ENCODE measurements at places on chromosomes 7 and 10. TPM values are rescaled to one million over a fixed set of nuclear protein-coding genes. Genes with fewer than 3 reads are reported as not detected.

DNA sequence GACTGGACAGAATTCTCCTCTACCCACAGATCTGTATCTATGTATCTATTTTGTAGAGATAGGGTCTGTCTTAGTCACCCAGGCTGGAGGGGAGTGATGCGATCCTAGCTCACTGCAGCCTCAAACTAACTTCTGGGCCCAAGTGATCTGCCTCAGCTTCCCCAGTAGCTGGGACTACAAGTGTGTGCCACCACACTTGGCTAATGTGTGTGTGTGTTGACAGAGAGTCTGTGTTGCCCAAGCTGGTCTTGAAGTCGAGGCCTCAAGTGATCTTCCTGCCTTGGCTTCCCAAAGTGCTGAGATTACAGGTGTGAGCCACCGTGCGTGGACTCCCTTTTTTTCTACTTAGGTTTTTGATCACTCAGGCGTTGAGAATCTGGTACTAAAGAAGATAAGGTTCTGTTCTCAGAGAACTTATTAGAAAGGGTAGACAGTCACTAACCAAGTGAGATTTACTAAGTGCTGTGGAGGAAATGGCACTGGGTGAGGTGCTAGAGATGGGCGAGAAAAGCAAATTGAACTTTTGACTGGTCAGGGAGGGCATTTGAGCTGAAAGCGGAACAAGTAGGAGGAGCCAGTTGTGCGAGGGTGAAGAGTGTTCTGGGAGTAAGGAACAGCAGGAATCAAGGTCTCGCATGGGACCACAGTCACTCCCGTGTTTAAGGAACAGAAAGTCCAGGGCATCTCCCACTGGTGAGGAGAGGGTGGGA, 18.0 kb downstream of the NDUFB2 start:
- H3K36me3 ChIP-seq = no peaks in the 10 kb centered on the region
- H3K4me3 ChIP-seq = no peak overlapping the region
- H3K4me1 ChIP-seq = no peaks in the 10 kb centered on the region
- H3K27me3 ChIP-seq = no peaks in the 10 kb centered on the region
- no peak overlapping the region for H3K27ac ChIP-seq
- no peak for DNase-seq

DNA sequence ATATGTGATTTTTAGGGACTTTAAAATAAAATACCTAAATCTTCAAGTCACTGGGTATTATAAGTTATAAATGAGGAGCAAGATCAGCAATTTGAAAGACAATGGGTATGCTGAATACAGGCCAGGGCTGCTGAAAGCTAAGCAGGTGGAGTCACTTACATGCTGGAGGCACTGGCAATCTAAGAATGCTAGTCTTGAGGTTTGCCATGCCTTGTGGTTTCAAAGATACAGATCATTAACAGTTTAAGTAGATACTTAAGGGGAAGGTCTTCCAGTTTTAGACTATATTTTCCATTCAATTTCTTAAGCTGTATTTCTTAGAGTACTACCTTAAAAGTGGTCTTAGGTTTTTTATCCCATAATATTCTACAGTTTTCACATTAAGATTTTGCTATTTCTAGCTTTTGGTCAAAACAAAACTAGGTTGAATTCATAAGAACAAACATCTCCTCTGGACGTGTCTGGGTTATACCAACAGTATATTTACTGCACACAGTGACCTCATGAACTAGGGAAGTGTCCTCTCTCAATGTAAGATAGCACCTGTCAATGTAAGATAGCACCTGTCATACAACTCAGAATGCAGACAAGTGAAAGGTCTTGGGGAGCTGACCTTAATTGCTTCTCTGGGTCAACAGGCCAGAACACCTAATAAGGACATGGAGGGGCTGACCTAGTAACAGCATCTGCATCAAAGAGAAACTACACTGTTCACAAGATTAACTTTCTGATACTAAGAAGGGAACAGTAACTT, 2.0 kb downstream of the SRI start:
- H3K36me3 ChIP-seq = no peaks in the 10 kb centered on the region
- no peak for DNase-seq
- peaks cover 20% of the 10 kb centered on the region for H3K4me1 ChIP-seq
- H3K27ac ChIP-seq = no peak overlapping the region

PDE1C gene
- 1.8 TPM for total RNA-seq

TRIM50 gene
- 22.3 TPM for total RNA-seq

DNA sequence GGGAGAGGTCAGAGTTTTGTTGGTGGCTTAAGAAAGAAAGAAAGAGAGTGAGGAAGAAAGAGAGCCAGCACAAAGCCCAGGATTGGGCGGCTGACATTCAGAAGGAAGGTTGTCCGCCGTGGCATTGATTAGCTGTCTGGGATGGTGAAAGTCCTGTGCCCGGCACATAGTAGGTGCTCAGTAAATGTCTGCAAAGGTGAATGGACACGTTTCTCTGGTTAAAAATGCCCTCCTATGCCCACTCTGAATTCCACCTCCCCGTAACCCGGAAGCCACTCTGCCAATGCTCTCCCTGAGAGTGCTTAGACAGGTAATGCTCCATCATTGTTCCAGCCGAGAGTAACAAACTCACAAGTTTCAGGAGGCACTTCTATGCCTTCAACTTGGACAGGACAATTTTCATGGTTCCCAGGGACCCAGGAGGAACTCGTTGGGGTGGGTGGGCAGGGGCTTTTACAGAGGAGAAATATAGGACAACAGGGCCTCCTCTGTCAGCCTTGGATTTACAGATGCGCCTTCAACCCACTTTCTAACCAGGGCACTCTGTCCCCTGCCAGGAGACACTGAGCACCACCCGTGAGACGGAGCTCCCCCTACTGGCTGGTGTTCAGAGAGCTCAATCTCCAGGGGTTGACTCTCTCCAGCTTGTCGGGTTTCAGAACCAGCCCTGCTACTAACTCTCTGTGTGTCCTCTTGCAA, 411.5 kb upstream of the ZMIZ1 start:
- peak; percentile 84 for DNase-seq
- H3K4me1 ChIP-seq = no peaks in the 10 kb centered on the region
- no peaks in the 10 kb centered on the region for H3K36me3 ChIP-seq
- no peak overlapping the region for H3K27ac ChIP-seq

TMEM236 gene
- total RNA-seq = 0.52 TPM

PTPN20 gene
- total RNA-seq = 0.99 TPM

- H3K27ac ChIP-seq = no peak overlapping the region
- H3K27me3 ChIP-seq = no peaks in the 10 kb centered on the region
- H3K4me1 ChIP-seq = peaks cover 42% of the 10 kb centered on the region
- no peak overlapping the region for H3K4me3 ChIP-seq
- no peaks in the 10 kb centered on the region for H3K36me3 ChIP-seq
- DNase-seq = no peak
Measured at GRCh38 chr10:75730847-75731246, 299.4 kb downstream of the LRMDA start.

DNA sequence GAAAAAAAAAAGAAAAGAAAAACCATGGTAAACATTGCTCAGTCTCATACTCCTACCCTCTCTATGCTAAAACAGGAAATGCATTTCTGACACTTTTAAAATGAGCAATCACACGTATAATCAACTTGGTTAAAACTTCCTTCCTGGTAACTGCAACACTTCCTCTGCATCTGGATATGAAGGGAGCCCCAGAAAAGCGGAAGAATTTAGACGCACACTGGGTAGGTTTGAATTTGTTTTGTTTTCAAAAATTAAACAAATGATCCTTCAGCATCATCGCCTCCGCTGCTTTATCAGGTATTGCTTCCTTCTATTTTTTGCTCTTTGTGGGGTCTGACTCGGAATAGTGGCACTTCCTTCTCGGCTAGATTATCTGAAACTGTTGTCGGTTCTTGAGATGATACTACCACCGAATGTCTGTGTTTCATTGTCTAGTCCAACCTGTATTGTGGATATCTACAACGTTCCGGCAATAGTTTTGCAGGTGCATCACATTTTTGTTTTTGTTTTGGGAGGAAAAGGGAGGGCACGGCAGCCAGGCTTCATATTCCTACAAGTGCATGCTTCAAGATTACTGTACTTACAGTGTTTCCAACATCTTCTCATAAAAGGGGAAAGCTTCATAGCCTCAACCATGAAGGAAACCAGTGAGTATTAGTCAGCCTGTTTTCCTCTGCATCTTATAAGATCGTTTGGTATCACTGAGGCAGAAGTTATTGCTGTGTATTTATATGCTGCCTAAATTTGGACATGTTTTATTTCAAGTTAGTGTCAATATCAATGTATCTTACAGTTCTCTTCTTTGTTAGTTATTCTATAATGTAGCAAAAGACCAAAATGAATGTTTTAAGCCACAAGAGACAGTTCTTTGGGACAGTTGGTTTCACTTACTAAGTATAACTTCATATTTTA, at the start of gene PIK3CG:
TSS of gene PIK3CG (plus strand) at position 153 of the 912 bp plus-strand sequence. CDS start 2,280 bp downstream, outside the sequence.
- H3K4me3 ChIP-seq = no peak within 1 kb of the TSS
- no peaks in the 10 kb centered on the region for H3K4me1 ChIP-seq
- H3K27me3 ChIP-seq = no peaks in the 10 kb centered on the region
- no peaks in the 10 kb centered on the region for H3K36me3 ChIP-seq
- H3K27ac ChIP-seq = peak within 1 kb of the TSS; percentile 54

CDH23 gene
- total RNA-seq = 58.7 TPM

NOS3 gene
- 4.9 TPM for total RNA-seq

UCN3 gene
- 1.0 TPM for total RNA-seq

- no peak overlapping the region for H3K4me3 ChIP-seq
- H3K36me3 ChIP-seq = no peaks in the 10 kb centered on the region
- H3K27ac ChIP-seq = no peak overlapping the region
- peaks cover 23% of the 10 kb centered on the region for H3K4me1 ChIP-seq
- no peak for DNase-seq
- no peaks in the 10 kb centered on the region for H3K27me3 ChIP-seq
Measured at GRCh38 chr10:60448246-60448645, 58.6 kb upstream of the ANK3 start.

FAM237B gene
- total RNA-seq = not detected

DNA sequence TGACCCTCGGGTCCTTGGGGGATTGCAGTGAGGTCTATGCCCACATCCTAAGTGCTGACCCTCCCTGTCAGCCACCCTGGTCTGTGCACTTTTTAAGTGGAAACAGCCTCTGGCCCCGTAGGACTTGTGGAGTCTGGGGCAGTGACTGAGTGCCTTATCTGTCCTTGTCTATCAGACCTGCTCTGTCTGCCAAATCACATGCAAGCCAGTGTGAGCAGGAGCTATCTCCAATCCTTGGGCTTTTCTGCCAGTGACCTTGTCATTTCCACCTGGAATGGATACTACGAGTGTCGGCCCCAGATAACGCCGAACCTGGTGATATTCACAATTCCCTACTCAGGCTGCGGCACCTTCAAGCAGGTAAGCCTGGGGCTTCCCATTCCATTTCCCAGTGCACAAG, 62.7 kb downstream of the C10orf120 start:
- H3K27me3 ChIP-seq = no peaks in the 10 kb centered on the region
- H3K36me3 ChIP-seq = no peaks in the 10 kb centered on the region
- H3K27ac ChIP-seq = peak overlapping the region; percentile 48

DNA sequence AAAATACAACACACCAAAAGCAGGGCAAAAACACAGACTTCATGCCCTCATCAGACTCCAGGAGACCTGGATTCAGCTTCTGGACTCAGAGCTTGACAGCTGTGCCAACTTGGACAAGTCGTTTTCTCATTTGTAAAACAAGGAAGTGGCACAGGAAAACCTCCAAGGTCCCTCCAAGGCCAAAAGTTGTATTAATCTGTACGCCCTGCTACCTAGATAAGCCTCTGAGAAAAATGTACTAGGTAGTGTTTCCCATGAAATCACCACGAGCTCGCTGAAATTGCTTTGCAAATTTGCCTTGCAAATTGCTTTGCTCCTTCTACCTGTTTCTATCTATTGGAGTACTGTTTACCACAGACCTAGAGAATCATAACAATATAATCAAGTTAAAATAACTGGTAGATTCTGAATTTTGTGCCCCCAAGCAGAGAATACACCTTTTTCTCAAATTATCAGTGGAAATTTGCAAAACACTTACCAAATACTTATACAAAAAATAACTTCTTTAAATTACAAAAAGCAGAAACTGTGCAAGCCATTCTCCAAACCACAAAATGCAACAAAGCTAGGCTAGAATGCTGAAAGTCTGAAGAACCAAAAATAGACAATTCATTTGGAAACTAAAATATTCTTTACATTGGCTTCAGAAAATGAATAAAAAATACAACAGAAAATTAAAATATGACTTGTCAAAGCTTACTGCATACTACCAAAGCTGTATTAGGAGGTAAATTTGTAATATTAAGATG, 158.1 kb upstream of the CHST15 start:
- DNase-seq = peak; percentile 35
- no peaks in the 10 kb centered on the region for H3K36me3 ChIP-seq
- no peak overlapping the region for H3K4me3 ChIP-seq
- H3K27me3 ChIP-seq = no peaks in the 10 kb centered on the region

DNA sequence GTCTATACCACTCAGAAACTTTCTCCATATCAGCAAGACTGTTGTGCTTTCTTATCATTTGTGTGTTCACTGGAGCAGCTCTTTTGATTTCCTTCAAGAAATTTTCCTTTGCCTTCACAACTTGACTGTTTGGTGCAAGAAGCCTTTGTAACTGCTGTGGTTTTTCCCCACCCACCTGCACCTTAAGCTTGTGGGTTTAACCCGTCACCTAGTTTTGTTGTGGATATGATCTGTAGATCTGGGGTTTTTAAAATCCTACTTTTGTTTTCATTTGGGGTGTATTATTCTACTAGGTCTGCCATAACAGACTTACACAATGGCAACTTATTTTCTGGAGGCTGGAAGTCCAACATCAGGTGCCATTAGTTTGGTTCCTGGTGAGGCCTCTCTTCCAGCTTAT, 30.5 kb upstream of the CHST3 start:
- no peaks in the 10 kb centered on the region for H3K4me1 ChIP-seq
- no peak overlapping the region for H3K27ac ChIP-seq
- DNase-seq = no peak

DNA sequence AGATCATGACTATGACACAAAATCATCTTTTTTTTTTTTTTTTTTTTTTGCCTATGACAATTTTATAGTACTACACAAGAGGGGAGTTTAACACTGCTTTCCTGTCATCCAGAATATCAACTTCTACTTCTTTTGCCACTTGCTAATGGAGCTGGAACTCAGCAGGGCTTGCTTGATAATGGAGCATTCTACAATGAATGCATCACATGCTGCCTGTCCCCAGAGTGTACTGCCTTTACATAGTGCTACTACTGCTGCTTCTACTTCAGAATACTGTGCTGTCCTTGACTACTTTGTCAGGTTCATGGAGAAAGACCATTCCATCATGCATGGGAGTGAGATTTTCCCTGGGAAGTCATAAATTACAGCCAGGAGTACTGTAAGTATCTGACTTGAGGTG, 338.6 kb upstream of the SEMA3A start:
- H3K27ac ChIP-seq = no peak overlapping the region
- H3K36me3 ChIP-seq = no peaks in the 10 kb centered on the region
- no peak overlapping the region for H3K4me3 ChIP-seq

Measured in body of pancreas (tissue), 4 donors.